Peyer's patch (tissue), 4 donors: ENCODE measurements at places on chromosomes 1 and 21. TPM values are rescaled to one million over a fixed set of nuclear protein-coding genes. Genes with fewer than 3 reads are reported as not detected.

PRAMEF8 gene
- not detected for total RNA-seq

TTC22 gene
- total RNA-seq = 84.5 TPM

OR2AK2 gene
- not detected for total RNA-seq

PTGFR gene
- total RNA-seq = 0.94 TPM

S100A7 gene
- total RNA-seq = not detected

IER5 gene
- 10.7 TPM for total RNA-seq

EXO1 gene
- 1.1 TPM for total RNA-seq

KCNE2 gene
- total RNA-seq = not detected
